ENCODE measurements at places on chromosomes 7 and 10.

- no peak for DNase-seq
Measured at GRCh38 chr10:129933456-129934092, 30.5 kb downstream of the EBF3 start.

DNA sequence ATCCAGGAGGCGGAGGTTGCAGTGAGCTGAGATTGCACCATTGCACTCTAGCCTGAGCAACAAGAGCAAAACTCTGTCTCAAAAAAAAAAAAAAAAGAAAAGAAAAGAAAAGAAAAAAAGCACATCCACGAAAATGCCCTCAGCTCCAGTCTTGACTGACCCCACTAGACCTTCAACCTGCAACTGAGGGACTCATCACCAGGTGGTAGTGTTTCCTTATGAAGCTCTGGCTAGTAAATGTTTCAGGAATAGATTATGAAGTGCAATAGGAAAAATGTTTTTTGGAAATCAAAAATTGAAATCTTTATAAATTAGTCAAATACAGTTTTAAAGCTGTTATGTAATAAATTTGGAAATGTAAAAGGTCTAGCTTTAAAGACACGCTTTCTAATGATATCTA, 22.4 kb downstream of the TLL2 start:
- DNase-seq = no peak

DNA sequence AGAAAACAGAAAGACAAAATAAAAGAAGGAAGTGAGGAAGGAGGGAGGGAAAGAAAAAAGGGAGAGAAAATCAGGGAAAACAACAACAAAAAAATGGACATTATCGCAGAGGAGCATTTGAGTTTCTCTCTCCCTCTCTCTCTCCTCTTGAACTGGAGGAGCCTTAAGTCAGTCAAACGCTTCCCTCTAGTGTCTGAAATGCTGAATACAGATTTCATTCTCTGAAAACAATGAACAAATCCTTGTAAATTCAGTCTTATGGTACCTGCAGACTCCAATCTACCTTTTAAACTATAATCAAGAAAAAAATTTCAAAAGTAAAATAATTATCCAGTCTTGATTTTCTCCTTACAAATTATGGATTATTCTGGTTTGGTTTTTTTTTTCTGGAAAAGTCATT, 89.2 kb upstream of the PFKP start:
- no peak for DNase-seq

- DNase-seq = no peak
Measured at GRCh38 chr7:64951250-64951848, 39.5 kb downstream of the ZNF117 start.

GRCh38 chr10:22825841-22826240, 102.0 kb upstream of the ARMC3 start:
- DNase-seq = no peak

GRCh38 chr7:22772885-22773284, 45.9 kb downstream of the IL6 start:
- no peak for DNase-seq

- no peak for DNase-seq
Measured at GRCh38 chr10:64098994-64099393, 577.8 kb downstream of the REEP3 start.

Data from stimulated activated naive CD4-positive, alpha-beta T cell treated with Interleukin-2 at 50 U/mL for 16 hours (primary cell).